ENCODE measurements at places on chromosomes 3 and 15. TPM values are rescaled to one million over a fixed set of nuclear protein-coding genes. Genes with fewer than 3 reads are reported as not detected.

GRCh38 chr3:157347577-157348303 lies 88.9 kb upstream of the PTX3 start:
- DNase-seq, result no peak

GRCh38 chr3:72630327-72630968 lies 217.8 kb downstream of the SHQ1 start:
- no peak for DNase-seq

GRCh38 chr3:158101335-158102241 lies 4.6 kb downstream of the SHOX2 start:
- DNase-seq, result no peak

GRCh38 chr3:60803216-60804173 lies 447.8 kb downstream of the FHIT start:
- no peak for DNase-seq

DNA sequence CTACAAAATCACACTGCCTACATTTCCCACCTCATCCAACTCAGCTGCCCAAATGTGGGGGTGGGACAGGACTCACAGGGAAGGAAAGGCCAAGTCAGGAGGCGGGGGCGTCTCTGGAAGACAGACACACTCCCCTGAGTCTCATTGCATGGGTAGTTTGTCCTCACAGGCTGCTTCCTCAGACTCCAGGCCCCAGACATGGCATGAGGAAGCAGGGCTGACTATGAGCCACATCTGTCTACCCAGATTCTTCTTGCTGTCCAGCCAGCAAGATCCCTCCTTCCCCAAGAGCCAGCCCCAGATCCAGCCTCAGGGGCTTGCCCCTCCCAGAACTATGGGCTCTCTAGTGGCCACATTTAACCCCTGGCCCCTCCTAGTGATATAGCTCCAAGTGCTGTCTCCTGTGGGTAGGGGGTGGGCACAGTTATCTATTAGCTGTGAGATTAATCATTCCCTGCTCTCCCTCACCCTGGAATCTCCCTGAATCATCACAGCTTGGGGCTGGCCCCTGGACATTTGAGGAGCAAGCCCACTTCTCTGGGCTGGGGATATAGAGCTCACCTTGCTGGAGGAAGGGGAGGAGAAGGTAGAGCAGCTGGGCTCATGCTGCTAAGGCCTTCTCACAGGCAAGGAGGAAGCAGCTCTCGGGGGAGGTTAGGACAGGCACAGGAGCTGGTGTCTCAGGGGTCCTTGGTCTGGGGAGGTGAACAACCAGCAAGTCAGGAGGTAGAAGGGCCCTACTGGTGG lies 2.1 kb upstream of the CCDC33 start:
- no peak for DNase-seq

GRCh38 chr15:89230277-89230676 lies 8.9 kb upstream of the RLBP1 start:
- no peak for DNase-seq

EHD4 gene
- total RNA-seq, result 16.9 TPM

SCAMP5 gene
- total RNA-seq, result 30.4 TPM

TMC3 gene
- not detected for total RNA-seq

GOLGA8J gene
- total RNA-seq, result not detected
